ENCODE measurements at places on chromosomes 16 and 17. TPM values are rescaled to one million over a fixed set of nuclear protein-coding genes. Genes with fewer than 3 reads are reported as not detected.
A peak's percentile ranks its signal among the peaks of the same experiment; 100 is the strongest.

- H3K4me1 ChIP-seq: no peaks in the 10 kb centered on the region
- DNase-seq: no peak
- H3K36me3 ChIP-seq: no peaks in the 10 kb centered on the region
Measured at GRCh38 chr16:27679899-27680298, 130.0 kb downstream of the KATNIP start.

- DNase-seq: no peak
- no peaks in the 10 kb centered on the region for H3K4me1 ChIP-seq
- H3K4me3 ChIP-seq: no peak overlapping the region
Measured at GRCh38 chr17:63925615-63926014, 6.5 kb downstream of the CD79B start.

DNA sequence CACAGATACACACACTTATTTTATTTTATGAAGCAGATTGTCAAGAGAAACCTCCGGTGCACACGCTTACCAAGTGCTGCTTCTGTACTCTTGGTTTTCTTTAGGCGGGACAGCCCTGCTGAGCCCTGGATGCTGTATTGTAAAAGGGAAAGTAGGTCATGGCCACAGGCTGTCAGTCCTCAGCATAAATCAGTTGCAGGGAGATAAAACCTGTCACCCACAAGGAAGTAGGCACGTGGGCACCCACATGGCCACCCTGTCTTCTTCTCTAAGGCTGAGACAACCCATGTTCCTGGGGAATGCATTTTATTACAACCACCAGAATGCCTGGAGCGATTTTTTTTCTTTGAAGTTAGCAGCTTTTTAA is 59.3 kb downstream of the ASIC2 start:
- H3K27me3 ChIP-seq: no peaks in the 10 kb centered on the region
- peaks cover 33% of the 10 kb centered on the region for H3K4me1 ChIP-seq
- DNase-seq: peak; percentile 70
- H3K36me3 ChIP-seq: no peaks in the 10 kb centered on the region
- peak overlapping the region; percentile 63 for H3K27ac ChIP-seq
- H3K4me3 ChIP-seq: no peak overlapping the region

- H3K4me1 ChIP-seq: no peaks in the 10 kb centered on the region
- no peak overlapping the region for H3K27ac ChIP-seq
- H3K4me3 ChIP-seq: no peak overlapping the region
- H3K36me3 ChIP-seq: no peaks in the 10 kb centered on the region
- no peak for DNase-seq
- peaks cover 14% of the 10 kb centered on the region for H3K27me3 ChIP-seq
Measured at GRCh38 chr16:66360624-66361324, 5.7 kb upstream of the CDH5 start.

DNA sequence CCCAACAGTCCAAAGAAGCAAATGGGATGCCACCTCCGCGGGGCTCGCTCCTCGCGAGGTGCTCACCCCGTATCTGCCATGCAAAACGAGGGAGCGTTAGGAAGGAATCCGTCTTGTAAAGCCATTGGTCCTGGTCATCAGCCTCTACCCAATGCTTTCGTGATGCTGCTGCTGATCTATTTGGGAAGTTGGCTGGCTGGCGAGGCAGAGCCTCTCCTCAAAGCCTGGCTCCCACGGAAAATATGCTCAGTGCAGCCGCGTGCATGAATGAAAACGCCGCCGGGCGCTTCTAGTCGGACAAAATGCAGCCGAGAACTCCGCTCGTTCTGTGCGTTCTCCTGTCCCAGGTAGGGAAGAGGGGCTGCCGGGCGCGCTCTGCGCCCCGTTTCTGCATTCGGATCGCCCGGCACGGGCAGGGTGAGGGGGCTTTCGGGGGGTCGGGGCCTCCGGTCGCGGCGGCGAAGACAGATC is at the start of gene CDH13:
TSS of gene CDH13 (plus strand) at position 179 of the 471 bp plus-strand sequence.
- DNase-seq: no peak
- no peaks in the 10 kb centered on the region for H3K36me3 ChIP-seq
- H3K4me1 ChIP-seq: no peaks in the 10 kb centered on the region

- no peak for DNase-seq
- peaks cover 7% of the 10 kb centered on the region for H3K4me1 ChIP-seq
- H3K27me3 ChIP-seq: no peaks in the 10 kb centered on the region
Measured at GRCh38 chr17:50522766-50523165, 9.8 kb upstream of the EPN3 start.

- no peak overlapping the region for H3K27ac ChIP-seq
- no peak overlapping the region for H3K4me3 ChIP-seq
- H3K4me1 ChIP-seq: peaks cover 13% of the 10 kb centered on the region
- no peak for DNase-seq
- peaks cover 16% of the 10 kb centered on the region for H3K27me3 ChIP-seq
- no peaks in the 10 kb centered on the region for H3K36me3 ChIP-seq
Measured at GRCh38 chr17:1907909-1908698, 78.3 kb downstream of the RPA1 start.

GRCh38 chr16:15653227-15653626 is 3.2 kb downstream of the NDE1 start:
- DNase-seq: no peak
- H3K4me3 ChIP-seq: no peak overlapping the region
- no peak overlapping the region for H3K27ac ChIP-seq
- H3K4me1 ChIP-seq: no peaks in the 10 kb centered on the region

GRCh38 chr17:82205720-82206508 is 6.7 kb downstream of the CCDC57 start:
- no peaks in the 10 kb centered on the region for H3K36me3 ChIP-seq
- H3K4me1 ChIP-seq: peaks cover 16% of the 10 kb centered on the region
- no peaks in the 10 kb centered on the region for H3K27me3 ChIP-seq
- DNase-seq: peak; percentile 87
- H3K27ac ChIP-seq: peak overlapping the region; percentile 73

- no peaks in the 10 kb centered on the region for H3K4me1 ChIP-seq
- DNase-seq: no peak
- no peaks in the 10 kb centered on the region for H3K27me3 ChIP-seq
- H3K36me3 ChIP-seq: no peaks in the 10 kb centered on the region
- no peak overlapping the region for H3K27ac ChIP-seq
- no peak overlapping the region for H3K4me3 ChIP-seq
Measured at GRCh38 chr17:12773153-12773552, 16.1 kb upstream of the ARHGAP44 start.

DNA sequence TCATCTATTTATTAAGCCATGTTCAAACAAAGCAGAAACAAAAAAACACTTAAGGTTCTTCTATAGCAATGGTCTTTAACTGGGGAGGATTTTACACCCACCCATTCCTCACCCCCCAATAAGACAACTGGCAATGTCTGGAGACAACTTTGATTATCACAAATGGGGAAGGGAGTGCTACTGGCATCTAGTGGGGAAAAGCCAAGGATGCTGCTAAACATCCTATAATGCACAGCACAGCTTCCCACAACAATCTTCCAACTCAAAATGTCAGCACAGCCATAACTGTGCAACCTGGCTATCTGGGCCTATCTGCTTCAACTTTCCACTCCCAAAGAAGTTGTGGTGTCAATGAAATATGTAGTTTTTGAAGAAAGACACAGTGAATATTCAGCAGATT is 1044.4 kb downstream of the CDH8 start:
- no peaks in the 10 kb centered on the region for H3K36me3 ChIP-seq
- H3K27ac ChIP-seq: no peak overlapping the region
- H3K4me3 ChIP-seq: no peak overlapping the region
- no peaks in the 10 kb centered on the region for H3K4me1 ChIP-seq
- no peaks in the 10 kb centered on the region for H3K27me3 ChIP-seq
- DNase-seq: no peak

- peaks cover 6% of the 10 kb centered on the region for H3K36me3 ChIP-seq
- H3K4me3 ChIP-seq: no peak overlapping the region
- no peak overlapping the region for H3K27ac ChIP-seq
- peak; percentile 34 for DNase-seq
Measured at GRCh38 chr16:11168386-11169051, 87.5 kb downstream of the SOCS1 start.

DNA sequence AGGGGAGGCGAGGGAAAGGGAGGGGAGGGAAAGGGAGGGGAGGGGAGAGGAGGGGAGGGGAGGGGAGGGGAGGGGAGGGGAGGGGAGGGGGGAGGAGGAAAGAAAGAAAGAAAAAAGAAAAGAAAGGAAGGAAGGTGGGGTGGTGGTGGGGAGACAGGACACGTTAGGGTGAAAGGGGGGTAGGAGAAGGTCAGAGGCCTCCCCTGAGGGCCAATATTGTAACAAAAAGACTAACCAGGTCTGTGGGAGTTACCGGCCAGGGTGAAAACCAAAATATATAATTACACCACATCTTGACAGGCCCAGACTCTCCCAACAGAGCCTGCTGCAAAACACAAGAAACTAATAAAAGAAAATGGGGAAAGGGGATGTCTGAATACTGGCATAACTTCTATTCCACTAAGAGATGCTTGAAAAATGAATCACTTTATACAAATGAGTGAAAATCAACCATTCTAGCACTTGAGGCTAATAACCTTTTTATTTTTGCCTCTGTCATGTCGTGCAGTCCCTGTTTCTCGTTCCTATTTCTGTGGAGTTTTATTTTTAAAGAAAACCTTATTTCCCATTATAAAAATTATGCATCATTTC is 10.0 kb downstream of the WDR45B start:
- H3K4me3 ChIP-seq: no peak overlapping the region
- H3K27me3 ChIP-seq: no peaks in the 10 kb centered on the region
- DNase-seq: no peak
- peaks cover 1% of the 10 kb centered on the region for H3K4me1 ChIP-seq
- no peak overlapping the region for H3K27ac ChIP-seq

- no peaks in the 10 kb centered on the region for H3K36me3 ChIP-seq
- no peak for DNase-seq
- no peak overlapping the region for H3K27ac ChIP-seq
- no peak overlapping the region for H3K4me3 ChIP-seq
- peaks cover 6% of the 10 kb centered on the region for H3K4me1 ChIP-seq
- H3K27me3 ChIP-seq: peaks cover 30% of the 10 kb centered on the region
Measured at GRCh38 chr17:8069587-8069860, 18.0 kb downstream of the ALOX12B start.

- H3K36me3 ChIP-seq: no peaks in the 10 kb centered on the region
- no peak overlapping the region for H3K4me3 ChIP-seq
- no peak for DNase-seq
- no peaks in the 10 kb centered on the region for H3K4me1 ChIP-seq
Measured at GRCh38 chr17:33987162-33987561, 267.9 kb upstream of the CCL2 start.

- H3K4me1 ChIP-seq: no peaks in the 10 kb centered on the region
- no peaks in the 10 kb centered on the region for H3K27me3 ChIP-seq
- no peaks in the 10 kb centered on the region for H3K36me3 ChIP-seq
- H3K4me3 ChIP-seq: no peak overlapping the region
- DNase-seq: no peak
Measured at GRCh38 chr16:47966325-47966724, 189.5 kb downstream of the ABCC12 start.

DNA sequence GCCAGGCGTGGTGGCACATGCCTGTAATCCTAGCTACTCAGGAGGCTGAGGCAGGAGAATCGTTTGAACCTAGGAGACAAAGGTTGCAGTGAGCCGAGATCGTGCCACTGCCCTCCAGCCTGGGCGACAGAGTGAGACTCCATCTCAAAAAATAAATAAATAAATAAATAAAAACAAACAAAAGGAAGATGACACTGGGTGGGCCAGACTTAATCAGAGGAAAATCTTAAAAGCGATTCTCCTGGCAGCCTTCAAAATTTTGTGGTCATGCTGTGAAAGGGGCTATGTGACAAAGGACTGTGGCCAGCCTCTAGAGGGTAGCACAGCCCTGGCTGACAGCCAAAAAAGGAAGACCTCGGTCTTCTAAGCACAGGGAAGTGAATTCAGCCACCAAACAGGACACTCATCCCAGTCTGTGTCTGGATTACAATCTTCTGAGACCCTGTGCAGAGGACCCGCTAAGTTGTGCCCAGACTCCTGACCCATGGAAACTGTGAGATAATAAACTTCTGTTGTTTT is 391.1 kb downstream of the CNTNAP4 start:
- no peak overlapping the region for H3K4me3 ChIP-seq
- no peaks in the 10 kb centered on the region for H3K4me1 ChIP-seq
- H3K27ac ChIP-seq: no peak overlapping the region
- no peaks in the 10 kb centered on the region for H3K36me3 ChIP-seq

GRCh38 chr17:42453439-42453838 is 5.2 kb upstream of the ATP6V0A1 start:
- no peak overlapping the region for H3K4me3 ChIP-seq
- H3K36me3 ChIP-seq: no peaks in the 10 kb centered on the region
- no peaks in the 10 kb centered on the region for H3K27me3 ChIP-seq
- no peak overlapping the region for H3K27ac ChIP-seq
- H3K4me1 ChIP-seq: peaks cover 19% of the 10 kb centered on the region

GRCh38 chr17:42536048-42536371 is at the start of gene NAGLU:
NAGLU (plus strand) TSS chr17:42536241; CDS start chr17:42536273, 32 bp downstream.
- peak; percentile 97 for DNase-seq
- peak within 1 kb of the TSS; percentile 50 for H3K4me3 ChIP-seq
- peak within 1 kb of the TSS; percentile 100 for H3K27ac ChIP-seq
- H3K27me3 ChIP-seq: no peaks in the 10 kb centered on the region

DNA sequence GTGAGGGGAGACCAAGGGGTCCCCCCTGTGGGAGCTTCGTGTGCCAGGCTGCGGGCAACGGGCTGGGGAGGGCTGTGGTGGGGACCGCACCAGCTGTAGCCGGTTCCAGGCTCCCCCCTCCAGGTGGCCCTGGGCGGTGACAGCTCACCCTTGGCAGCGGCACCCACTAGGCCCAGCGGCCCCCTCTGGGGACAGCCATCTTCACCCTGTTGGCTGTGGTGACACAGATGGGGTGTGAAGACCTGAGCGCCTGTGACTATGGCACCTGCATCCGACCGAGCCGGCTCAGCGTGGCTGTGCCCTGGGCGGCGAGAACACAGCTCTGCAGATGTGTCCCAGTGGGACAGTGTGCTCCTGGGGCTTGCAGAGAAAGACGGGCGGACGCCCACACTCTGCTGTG is 1.1 kb upstream of the C1QTNF8 start:
- no peak for DNase-seq
- no peak overlapping the region for H3K4me3 ChIP-seq
- peaks cover 10% of the 10 kb centered on the region for H3K4me1 ChIP-seq
- no peaks in the 10 kb centered on the region for H3K27me3 ChIP-seq

DNA sequence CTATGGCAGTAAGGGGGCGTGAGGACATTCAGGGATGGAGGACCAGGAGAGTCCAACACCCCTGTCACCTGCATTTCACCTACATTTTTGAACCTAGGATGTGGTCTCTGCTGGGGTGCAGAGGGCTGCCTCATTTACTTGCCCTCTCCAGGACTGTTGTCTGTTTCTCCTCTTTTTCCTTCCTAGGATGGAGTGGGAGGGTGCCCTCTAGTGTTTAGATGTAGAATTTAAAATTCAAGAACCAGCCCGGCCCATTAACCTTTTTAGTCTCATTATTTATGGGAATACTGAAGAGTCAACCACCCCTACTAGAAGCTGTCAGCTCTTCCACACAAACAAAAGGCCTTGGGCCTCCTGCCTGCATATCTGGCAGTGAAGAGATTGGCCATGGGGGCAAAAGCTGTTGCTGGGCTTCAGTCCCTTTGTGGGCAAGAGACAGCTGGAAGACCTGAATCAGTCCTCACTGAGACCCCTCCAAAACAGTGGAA is 2.5 kb upstream of the STARD3 start:
- no peaks in the 10 kb centered on the region for H3K36me3 ChIP-seq
- peaks cover 56% of the 10 kb centered on the region for H3K4me1 ChIP-seq
- no peak overlapping the region for H3K4me3 ChIP-seq
- no peaks in the 10 kb centered on the region for H3K27me3 ChIP-seq
- H3K27ac ChIP-seq: no peak overlapping the region

GRCh38 chr17:32486701-32487472 is at the start of gene CDK5R1:
CDK5R1 (plus strand) TSS chr17:32486993; CDS start chr17:32487621, 628 bp downstream.
- H3K4me1 ChIP-seq: peaks cover 32% of the 10 kb centered on the region
- peak within 1 kb of the TSS; percentile 77 for H3K27ac ChIP-seq
- no peaks in the 10 kb centered on the region for H3K27me3 ChIP-seq
- H3K4me3 ChIP-seq: no peak within 1 kb of the TSS
- DNase-seq: peak; percentile 79

The SLFN13 gene
- total RNA-seq: 6.6 TPM

The RPL19 gene
- total RNA-seq: 2,859 TPM

The CRYBA1 gene
- total RNA-seq: not detected

The ERBB2 gene
- total RNA-seq: 7.6 TPM

The KRT33A gene
- not detected for total RNA-seq

The ITGB3 gene
- 1.5 TPM for total RNA-seq

The KRTAP3-1 gene
- not detected for total RNA-seq
